ENCODE measurements at places on chromosomes 2 and 18.
A peak's percentile ranks its signal among the peaks of the same experiment; 100 is the strongest.

DNA sequence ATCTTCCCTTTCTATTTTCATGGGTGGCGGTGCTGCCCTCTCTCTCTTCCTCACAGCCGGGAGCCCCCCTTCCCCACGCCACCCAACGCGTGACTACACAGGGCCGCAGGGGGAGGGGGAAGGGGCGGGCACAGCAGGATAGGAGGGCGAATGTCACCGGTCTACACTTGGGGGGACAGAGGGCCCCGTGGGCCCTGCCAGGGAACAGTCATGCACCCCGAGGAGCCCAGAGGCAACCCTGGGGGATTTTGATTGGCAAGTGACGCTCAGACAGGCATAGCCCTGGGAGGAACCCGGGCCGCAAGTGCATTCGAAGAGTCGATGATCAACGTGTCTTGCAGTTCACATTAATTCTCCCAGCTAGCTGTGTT, 91.1 kb upstream of the ANKRD30BL start:
- no peak for DNase-seq

- DNase-seq: no peak
Measured at GRCh38 chr2:9918275-9918674, 33.2 kb upstream of the GRHL1 start.

DNA sequence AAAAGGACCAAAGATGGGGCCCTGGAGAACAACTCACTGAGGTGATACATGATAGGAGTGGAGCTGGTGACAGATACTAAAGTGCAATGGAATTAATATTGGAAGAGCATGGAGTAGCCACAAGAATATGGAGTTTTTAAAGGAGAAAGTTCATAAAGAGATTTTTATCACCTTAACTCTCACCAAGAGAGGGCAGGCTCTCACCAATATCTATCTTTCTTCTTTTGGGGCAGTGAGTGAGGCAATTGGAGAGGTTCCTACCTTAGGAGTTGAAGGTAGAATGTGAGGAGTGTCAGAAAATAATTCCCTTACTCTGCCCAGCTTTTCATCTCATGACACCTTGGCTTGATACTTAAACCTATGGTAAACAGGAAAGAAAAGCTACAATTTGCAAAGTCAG, 233.7 kb upstream of the CWC22 start:
- no peak for DNase-seq

- DNase-seq: no peak
Measured at GRCh38 chr18:3449512-3450011, 410 bp upstream of the TGIF1 start.

DNA sequence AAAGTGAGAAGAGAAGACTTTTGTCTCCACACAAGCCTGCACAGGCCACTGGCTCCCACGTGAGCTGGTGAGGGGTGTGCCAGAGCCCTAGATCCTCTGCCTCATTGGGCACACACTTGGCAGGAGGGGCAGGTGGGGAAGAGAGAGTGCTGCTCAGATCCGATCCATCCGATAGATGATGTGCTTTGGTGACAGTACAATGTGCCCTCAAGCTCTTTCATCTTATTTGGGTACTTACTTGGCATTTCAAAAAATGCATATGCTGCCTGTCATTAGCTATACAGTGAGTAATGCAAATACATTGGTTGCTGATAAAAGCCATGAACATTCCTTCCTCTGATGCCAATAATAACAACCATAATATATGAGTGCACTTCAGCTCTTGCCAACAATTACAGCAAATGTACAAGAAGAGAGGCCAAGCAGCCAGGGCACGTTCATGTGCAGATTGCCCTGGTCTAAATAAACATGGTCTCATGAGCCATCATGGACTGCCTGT, 255.3 kb downstream of the VAPA start:
- DNase-seq: no peak

- DNase-seq: no peak
Measured at GRCh38 chr2:105567996-105568494, 169.2 kb upstream of the FHL2 start.

DNA sequence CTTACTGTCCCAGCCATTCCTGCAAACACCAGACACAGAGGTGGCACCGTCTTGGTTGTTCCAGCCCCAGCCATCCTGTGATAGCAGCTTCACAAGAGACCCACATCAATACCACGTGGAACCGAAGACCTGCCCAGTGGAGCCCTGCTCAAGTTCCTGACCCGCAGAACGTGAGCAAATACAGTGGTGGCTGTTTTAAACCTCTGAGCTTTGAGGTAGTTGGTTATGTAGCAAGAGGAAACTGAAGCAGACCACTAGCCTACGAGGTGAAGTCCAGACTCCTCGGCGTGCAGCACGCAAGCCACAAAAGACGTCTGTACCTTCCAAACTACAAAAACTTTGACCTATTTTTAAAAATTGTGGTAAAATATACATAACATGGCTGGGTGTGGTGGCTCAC, 96.1 kb upstream of the ODC1 start:
- no peak for DNase-seq

- DNase-seq: no peak
Measured at GRCh38 chr2:239249776-239250175, 151.0 kb downstream of the HDAC4 start.

DNA sequence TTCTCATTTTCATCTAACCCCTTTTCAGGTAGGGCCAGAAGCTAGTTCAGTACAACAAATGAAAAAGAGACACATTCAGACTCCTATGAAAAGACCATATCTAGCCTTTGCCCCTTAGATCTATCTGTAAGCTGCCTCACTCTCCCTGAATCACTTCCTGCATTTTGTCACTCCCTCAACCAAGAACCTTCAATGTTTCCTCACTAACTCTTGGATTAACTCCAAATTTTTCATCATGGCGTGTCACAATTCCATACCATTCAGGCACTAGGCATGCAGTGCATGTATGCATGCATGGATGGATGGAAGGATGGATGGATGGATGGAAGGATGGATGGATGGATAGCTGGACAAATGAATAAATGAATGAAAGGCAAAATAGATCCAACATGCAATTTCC, 356.9 kb downstream of the TNS1 start:
- no peak for DNase-seq

DNA sequence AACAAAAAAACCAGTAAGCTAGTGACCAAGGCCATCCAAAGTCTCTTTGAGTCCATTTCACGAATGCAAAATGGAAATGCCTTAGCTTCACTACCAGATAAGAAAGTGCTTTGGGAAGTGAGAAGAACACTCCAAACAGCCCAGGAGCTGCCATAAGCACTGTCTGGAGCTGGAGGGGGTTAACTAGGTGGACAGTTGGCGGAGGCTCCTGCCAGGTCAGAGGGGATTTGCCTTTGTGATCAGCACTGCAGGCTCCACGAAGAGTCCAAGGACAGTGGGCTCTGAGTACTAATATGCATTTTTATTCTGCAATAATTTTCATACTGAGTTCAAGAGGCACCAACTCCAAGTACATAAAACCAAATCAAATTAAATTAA, 233.3 kb upstream of the SMAD2 start:
- DNase-seq: no peak

DNA sequence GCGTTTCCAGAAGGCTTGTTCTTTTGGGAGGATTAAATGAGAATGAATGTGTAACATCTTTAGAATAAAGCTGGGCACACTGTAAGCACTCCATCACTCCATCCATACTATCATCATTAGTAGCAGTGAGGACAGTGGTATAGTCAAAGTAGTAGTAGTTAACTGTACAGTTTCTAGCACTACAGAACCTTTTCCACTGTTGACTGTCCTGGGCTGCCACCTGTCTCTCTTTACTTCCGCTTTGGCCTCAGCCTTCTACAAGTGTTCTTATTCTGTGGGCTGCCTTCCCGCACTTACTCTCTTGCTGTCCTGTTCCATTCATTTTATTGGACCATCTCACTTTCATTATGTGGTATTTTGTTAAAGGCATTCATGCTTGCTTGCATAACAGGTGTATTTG, 3.3 kb downstream of the SLC9A2 start:
- DNase-seq: no peak

GRCh38 chr2:101752716-101753616, 55.5 kb downstream of the MAP4K4 start:
- DNase-seq: no peak

GRCh38 chr2:65613968-65614555, 181.7 kb upstream of the SPRED2 start:
- DNase-seq: no peak

GRCh38 chr18:32511147-32511546, 40.5 kb upstream of the GAREM1 start:
- DNase-seq: no peak

GRCh38 chr2:52340171-52340570, 1308.2 kb upstream of the NRXN1 start:
- no peak for DNase-seq

- DNase-seq: no peak
Measured at GRCh38 chr2:223032187-223033142, 19.5 kb upstream of the KCNE4 start.

DNA sequence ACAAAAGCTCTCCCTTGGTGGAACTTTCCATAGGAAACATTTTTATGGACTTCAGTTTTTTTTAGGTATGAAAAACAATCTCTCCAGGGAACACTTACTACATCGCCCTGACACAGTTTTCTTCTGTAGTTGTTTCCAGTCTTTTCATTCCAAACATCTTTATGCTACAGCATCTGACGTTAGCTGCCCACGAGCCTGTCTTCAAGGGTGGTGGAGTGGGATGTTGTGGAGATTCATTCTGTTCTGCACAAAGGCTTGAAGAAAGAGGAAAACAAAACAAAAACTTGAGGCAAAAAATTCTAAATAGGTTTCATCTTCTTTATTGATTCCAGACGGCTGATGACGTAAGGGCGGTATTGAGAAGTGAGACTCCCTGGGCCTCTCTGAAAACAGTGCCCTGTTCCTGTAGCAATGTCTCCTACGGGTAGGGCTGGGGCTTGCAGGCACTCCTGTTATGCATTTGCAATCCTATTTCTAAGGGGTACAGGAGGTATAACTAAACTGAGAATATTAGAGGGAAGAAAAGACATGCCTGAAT, 375.0 kb downstream of the RNF144A start:
- DNase-seq: no peak

DNA sequence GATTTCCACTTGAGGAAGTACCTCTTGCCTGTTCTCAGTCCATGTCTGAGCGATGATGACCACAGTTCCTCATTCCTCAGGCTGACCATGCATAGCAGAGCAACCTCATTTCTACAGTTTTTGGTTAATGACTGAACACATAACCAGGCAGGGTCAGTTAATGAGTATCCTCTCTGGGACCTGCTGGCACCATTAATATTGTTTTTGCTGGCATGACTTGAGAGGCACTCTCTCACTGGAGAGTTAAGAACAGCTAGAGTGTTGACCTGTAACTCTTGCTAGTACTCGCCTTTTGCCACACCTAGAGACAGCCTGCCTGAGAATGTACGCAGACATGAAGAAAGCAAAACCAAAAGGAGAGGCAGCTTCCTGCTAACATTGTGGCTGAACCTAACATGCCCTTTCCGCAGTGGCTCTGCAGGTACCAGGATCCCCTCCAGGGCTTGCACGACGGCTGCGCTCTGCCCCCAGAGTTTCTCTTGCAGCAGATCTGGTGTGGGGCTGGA, 23.9 kb downstream of the PECR start:
- peak; percentile 71 for DNase-seq

- peak; percentile 20 for DNase-seq
Measured at GRCh38 chr2:120182019-120182560, 41.1 kb downstream of the TMEM185B start.

DNA sequence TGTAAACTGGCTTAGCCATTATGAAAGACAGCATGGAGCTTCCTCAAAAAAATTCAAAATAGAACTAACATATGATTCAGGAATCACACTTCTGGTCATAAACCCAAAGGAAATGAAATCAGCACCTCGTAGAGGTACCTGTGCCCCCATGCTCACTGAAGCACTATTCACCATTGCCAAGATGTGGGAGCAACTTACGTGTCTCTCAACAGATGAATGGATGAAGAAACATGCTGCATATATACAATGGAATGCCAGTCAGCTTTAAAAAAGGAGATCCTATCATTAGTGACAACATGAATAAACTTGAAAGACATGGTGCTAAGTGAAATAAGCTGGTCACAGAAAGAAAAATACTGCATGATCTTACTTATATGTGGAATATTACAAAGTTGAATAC, 8.2 kb downstream of the SCTR start:
- no peak for DNase-seq

GRCh38 chr2:112155331-112156151, 17.4 kb downstream of the FBLN7 start:
- DNase-seq: no peak

DNA sequence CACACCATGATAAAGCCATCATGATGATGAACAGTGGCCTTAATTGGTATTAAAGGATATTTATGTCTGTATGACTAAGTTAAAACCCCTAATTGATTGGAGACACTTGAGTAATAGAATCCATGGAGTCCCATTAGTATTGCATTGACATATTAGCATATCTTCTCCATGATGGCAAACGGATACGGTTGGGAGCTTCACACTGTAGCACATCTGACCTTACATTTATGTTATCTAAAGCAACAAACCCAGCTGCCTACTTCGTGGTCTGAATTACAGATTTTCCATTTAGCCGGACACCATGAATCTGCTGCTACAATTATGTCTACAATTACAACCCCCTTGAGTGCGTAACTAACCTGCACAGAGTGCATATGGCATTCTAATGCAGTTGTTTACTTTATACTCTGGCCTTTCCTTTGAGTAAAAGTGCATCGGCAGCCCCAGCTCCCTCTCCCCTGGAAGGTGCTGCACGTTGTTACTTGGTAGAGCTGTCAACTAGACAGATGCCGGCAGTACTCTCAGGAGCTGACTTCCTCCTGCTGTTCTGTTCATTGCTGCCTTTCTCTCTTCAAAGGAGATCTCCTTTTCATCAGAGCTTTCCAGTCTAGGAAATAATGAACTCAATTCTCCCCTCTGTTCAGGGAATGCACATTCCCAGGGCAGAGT, 92.1 kb downstream of the LRRC30 start:
- DNase-seq: no peak

DNA sequence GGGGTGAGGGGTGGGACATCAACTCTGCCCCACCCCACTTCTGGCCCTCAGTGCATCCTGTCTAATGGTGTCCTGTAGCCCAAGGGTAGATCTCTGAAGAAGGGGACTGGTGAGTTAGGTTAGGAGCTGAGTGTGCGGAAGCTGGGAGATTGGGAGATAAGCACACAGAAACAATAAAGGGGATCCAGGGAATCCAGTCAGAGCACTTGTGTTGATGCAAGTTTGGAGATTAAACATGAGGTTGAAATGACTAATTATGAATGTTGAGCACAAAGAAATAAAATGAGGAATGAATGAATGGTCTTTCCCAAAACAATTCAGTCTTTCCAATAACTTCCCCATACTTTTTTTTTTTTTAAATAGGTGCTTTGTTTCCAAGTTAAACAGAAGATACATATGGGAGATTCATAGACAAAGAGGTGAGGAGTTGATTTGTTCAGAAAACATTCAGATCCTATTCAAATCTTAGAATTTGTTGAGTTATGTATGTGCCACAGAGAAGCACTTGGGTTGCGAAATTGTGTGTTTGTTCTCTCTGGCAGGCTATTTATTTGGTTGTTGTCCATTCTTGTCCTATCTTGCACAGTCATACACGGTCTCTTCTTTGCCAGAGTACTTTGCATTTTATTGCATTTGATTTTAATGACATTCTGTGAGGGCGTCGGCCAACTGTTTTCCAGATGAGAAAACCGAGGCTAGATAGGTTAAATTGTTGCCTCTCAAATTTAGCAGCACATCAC, 31.6 kb upstream of the NABP1 start:
- DNase-seq: no peak

GRCh38 chr2:235553696-235554100, 59.9 kb downstream of the AGAP1 start:
- no peak for DNase-seq

- DNase-seq: no peak
Measured at GRCh38 chr18:3103576-3103975, 90.6 kb upstream of the LPIN2 start.

- DNase-seq: no peak
Measured at GRCh38 chr2:64018701-64019082, 536 bp downstream of the VPS54 start.

GRCh38 chr2:167430447-167430846, 542.2 kb downstream of the XIRP2 start:
- no peak for DNase-seq
